ENCODE measurements at places on chromosomes 13 and 19. TPM values are rescaled to one million over a fixed set of nuclear protein-coding genes. Genes with fewer than 3 reads are reported as not detected.

- no peaks in the 10 kb centered on the region for H3K4me1 ChIP-seq
- no peaks in the 10 kb centered on the region for H3K27me3 ChIP-seq
- H3K36me3 ChIP-seq, result no peaks in the 10 kb centered on the region
- no peak overlapping the region for H3K4me3 ChIP-seq
- H3K27ac ChIP-seq, result no peak overlapping the region
These were observed 3.9 kb upstream of the NCR1 start for GRCh38 chr19:54902061-54902460.

DNA sequence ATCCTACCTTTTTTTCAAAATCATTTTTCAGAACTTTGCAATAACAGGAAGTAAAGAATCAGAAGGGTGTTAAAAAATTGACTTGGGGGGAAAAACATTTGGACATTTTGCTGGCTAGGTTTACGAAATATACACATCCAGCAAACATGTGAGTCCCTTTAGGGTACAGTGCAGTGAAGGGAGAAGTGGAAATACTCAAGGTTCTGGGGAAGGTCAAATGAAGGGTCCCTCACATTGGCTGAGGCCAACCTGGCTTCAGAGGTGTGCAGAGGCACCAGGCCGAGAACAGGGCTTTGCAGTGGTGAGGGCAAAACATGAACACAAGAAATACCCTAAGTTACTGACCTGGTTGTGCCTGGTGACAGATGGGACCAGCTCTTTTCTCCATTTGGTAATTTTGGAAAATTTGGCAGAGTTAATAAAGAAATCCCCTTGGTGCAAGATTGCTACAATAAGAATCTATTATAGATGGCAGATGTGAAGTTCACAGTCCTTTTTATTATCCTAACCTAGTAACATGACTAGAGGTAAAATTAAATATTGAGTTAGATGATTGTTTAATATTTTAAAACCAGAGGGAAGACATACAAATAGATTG lies 1.5 kb upstream of the UPF3A start:
- peak overlapping the region; percentile 14 for H3K27ac ChIP-seq
- peaks cover 2% of the 10 kb centered on the region for H3K36me3 ChIP-seq
- no peak overlapping the region for H3K4me3 ChIP-seq
- DNase-seq, result no peak
- H3K27me3 ChIP-seq, result no peaks in the 10 kb centered on the region

DNA sequence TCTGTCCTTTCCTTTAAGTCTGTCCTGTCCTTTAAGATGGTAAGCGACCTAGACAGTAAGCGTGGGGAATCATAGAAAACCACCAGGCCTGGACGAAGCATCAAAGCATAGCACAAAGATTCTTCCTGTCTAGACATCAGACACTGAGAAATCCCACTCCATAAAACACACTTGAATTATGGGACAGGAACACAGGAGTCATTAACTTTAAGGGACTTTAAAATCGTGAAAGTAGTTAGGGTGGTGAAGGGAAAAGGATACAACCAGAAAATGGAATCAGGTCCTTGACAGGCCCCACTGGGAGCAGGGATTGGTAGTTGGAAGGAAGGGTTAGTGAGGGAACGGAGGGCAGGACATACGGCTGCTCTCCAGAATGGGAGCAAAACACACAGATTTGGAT lies 31.6 kb upstream of the C1QTNF9 start:
- H3K36me3 ChIP-seq, result no peaks in the 10 kb centered on the region
- no peak overlapping the region for H3K4me3 ChIP-seq
- DNase-seq, result no peak
- no peaks in the 10 kb centered on the region for H3K27me3 ChIP-seq
- H3K27ac ChIP-seq, result no peak overlapping the region

- H3K27me3 ChIP-seq, result no peaks in the 10 kb centered on the region
- no peaks in the 10 kb centered on the region for H3K4me1 ChIP-seq
- peaks cover 17% of the 10 kb centered on the region for H3K36me3 ChIP-seq
- peak; percentile 15 for DNase-seq
- H3K27ac ChIP-seq, result no peak overlapping the region
- H3K4me3 ChIP-seq, result no peak overlapping the region
These were observed 19.1 kb upstream of the WDR18 start for GRCh38 chr19:964761-965694.

DNA sequence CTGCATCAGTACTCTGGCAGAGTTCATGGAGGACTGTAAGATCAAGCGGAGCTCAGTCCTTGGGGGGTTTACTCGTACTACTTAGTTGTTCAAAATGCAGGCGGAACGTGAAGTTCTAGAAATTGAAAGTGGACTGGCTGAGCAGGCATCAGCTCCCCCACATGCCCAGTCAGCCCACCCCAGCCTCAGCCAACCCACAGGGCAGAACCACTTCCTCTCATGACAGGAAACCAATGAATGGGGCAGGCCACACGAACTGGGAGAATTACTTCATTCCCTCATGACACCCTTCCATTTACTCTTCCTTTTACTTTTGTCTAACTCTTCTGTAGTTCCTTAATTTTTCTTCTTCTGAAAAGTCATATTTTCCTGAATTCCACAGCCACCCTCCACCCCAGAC lies 71.9 kb downstream of the FLT1 start:
- no peaks in the 10 kb centered on the region for H3K27me3 ChIP-seq
- no peaks in the 10 kb centered on the region for H3K36me3 ChIP-seq
- no peak overlapping the region for H3K27ac ChIP-seq
- H3K4me1 ChIP-seq, result no peaks in the 10 kb centered on the region
- H3K4me3 ChIP-seq, result no peak overlapping the region

DNA sequence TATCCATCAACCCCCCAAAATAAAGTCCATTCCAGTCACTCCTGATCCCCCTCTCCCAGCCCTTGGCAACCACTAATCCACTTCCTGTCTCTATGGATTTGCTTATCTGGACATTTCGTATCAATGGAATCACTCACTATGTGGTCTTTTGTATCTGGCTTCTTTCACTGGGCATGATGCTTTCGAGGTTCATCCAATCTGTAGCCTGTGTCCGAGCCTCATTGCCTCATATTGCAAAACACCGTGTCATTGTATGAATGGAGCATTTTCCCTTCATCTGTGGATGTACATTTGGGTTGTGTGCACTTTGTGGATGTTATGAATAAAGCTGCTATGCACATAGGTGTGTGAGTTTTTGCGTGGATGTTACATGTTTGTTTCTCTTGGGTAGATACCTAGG lies 1.4 kb upstream of the FZR1 start:
- no peaks in the 10 kb centered on the region for H3K27me3 ChIP-seq
- H3K4me3 ChIP-seq, result no peak overlapping the region
- H3K4me1 ChIP-seq, result peaks cover 31% of the 10 kb centered on the region
- H3K36me3 ChIP-seq, result no peaks in the 10 kb centered on the region
- no peak overlapping the region for H3K27ac ChIP-seq

DNA sequence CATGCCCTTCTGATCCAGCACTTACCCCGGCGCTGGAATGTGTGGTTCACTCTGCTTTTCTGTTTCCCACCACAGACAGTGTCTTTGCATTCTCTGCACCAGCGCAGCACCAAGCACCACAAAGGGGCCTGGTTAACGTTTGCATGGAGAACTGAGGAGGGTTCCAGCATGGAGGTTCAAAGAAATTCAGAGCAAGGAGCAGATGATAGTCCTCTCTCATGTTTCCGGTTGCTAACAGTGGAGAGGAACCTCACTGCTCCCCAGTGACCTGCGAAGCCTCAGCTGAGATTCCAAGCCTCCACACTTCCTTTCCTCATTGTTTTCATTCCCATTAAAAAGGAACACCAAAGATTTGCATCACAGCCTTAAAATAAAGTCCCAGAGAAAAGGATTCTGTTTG lies 99.7 kb downstream of the STARD13 start:
- DNase-seq, result peak; percentile 67
- H3K27ac ChIP-seq, result peak overlapping the region; percentile 93
- H3K36me3 ChIP-seq, result no peaks in the 10 kb centered on the region

DNA sequence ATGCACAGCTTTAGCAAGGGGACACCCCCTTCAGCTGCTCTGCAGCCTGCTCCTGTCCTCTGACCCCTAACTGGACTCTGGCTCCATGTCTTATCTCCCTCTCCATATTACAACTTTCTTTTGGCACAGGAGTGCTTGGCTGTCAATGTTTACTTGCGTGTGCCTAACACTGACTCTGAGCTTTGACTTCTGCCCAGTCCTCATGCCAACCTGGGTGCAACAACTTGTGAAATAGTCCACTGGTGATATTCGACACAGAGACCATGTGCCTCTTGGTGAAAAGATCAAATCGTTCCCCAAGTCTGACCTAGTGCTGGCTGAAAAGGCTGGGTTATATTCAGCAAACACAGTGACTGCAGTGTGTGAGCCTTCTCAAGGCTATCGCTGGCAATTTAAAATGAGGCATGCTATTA lies 34.1 kb upstream of the KLF12 start:
- no peak overlapping the region for H3K4me3 ChIP-seq
- H3K4me1 ChIP-seq, result no peaks in the 10 kb centered on the region
- H3K27me3 ChIP-seq, result no peaks in the 10 kb centered on the region

DNA sequence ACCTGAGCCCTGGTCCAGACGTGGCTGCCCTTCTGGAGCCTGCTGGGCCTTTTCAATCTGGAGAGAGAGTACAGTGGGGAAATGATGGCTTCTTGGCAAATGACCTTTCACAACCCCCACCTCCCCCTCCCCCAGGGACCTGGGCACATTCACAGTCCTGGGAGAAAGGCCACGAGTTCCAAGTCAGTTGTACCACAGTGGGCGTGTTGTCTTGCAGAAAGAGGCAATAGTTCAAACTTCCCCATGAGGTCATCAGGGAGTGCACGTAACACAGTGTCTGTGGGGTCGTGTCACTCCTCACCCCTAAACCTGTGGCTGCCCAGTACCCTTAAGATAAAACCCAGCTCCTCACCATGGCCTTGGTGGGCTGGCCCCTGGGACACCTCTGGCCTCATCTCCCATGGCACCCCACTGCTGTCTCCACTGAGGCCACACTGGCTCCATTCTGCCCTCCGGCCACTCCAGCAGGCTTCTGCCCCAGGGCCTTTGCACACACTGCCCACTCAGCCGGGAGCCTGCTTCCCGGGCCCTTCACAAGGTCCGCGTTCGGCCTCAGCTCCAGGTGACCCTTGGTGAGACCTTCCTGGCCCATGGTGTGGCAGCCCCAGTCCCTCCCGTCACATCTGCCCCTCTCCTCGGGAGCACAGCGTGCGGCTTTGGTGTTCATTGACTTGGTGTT lies 13.3 kb downstream of the PLIN4 start:
- H3K4me1 ChIP-seq, result peaks cover 20% of the 10 kb centered on the region
- DNase-seq, result no peak
- H3K4me3 ChIP-seq, result no peak overlapping the region

DNA sequence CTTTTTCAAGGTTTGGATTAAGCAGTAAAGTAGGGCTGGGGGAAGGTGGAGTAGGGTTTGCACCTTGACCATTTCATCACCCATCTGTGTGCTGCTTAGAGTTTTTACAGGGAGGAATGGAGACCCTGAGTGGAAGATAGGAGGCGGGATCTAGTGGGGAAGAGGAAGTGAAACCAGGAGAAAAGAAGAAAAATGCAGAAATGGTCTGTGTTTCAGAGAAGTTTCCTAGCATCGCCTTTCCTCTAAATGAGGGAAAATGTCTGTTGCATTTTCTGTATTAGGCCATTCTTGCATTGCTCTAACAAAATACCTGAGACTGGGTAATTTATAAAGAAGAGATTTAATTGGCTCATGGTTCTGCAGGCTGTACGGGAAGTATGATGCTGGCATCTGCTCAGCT lies 64.1 kb downstream of the TPT1 start:
- H3K27me3 ChIP-seq, result no peaks in the 10 kb centered on the region
- no peak overlapping the region for H3K4me3 ChIP-seq
- no peaks in the 10 kb centered on the region for H3K36me3 ChIP-seq
- no peak for DNase-seq
- H3K27ac ChIP-seq, result no peak overlapping the region

- H3K27ac ChIP-seq, result peak overlapping the region; percentile 5
- DNase-seq, result peak; percentile 51
- no peaks in the 10 kb centered on the region for H3K36me3 ChIP-seq
These were observed 44.9 kb downstream of the C13orf46 start for GRCh38 chr13:113928685-113929627.

The ZIC2 gene
- total RNA-seq, result 0.60 TPM

The TSEN34 gene
- total RNA-seq, result 50.1 TPM

The SIGLEC11 gene
- total RNA-seq, result not detected

The PPP1R13L gene
- 56.7 TPM for total RNA-seq
